Activated CD8-positive, alpha-beta memory T cell treated with anti-CD3 and anti-CD28 coated beads for 48 hours (primary cell): ENCODE measurements at places on chromosomes 3 and 15.

GRCh38 chr15:52717924-52718323 is 38.7 kb upstream of the ATOSA start:
- DNase-seq: no peak

DNA sequence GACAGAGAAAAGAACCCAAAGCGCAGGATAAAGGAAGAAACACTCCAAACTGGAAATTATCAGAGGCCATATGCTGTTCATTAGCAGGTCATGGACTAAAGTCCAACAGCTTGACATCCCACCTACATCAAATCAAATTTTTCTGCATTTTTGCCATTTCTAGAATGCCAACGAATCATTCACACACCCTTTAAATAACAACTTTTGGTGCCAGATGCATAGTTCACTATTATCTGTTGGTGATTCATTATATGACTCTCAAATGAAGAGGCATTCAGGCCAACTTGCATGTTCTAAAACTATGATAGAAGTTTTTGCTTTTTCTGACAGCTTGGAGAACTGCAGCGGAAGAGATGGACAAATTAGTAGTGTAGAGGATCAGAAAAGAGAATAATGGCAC is 529.8 kb upstream of the NAALADL2 start:
- no peak for DNase-seq

DNA sequence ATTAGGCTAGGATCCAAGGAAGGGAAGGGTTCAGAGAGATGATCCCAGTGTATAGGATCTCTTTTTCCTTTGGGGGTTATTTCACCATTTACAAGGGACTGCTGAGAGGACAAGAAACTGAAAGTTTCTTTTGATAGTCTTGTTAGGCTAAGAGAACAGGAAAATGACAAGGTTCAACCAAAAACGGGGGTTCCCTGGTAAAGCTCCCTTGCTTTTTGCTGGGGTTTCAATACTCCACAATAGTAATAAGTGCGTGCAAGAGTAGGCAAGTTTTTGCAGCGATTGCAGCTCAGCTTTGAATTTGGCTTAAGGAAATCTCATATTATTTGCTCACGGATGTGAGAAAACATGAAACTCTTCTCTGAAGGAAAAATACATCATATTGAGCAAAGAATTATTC is 18.8 kb upstream of the SUSD5 start:
- no peak for DNase-seq

DNA sequence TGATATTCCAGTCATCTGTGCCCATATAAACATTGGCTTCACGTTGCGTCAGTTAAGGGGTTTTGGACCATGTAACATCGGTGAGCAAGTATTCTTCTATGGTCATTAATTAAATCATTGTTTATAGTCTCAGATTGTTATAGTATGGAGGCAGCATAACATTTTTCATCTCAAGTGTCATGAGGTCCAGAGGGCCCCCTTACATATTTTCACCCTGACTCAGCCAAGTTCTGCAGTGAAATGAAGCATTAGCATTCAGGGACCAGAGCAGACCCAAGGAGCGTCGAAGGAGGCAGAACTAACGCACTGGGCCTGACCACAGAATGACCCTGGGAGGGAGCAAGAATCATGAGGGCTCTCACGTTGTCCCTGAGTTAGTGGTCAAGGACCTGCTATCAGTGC is 171.5 kb downstream of the LRTM1 start:
- no peak for DNase-seq

- DNase-seq: no peak
These were observed 107.6 kb downstream of the PIK3CB start for GRCh38 chr3:138726946-138727730.

DNA sequence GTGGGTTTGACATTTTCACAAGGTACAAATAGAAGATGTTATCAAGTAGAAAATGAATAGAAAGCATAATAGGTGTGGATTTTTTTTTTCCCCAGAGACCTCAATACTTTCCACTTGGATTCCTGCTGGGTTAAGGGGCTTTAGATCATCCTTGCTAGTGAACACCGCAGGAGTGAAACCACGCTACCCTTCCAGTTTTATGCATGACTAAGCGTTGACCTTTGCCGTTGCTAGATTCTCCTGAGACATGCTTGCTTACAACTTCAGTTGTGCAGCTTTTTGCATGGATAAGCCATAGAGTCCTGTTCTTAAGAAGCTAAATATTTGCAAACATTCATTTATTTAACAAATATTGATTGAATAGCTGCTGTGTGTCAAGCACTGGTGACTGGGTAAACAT is 299.7 kb upstream of the LMCD1 start:
- no peak for DNase-seq

- no peak for DNase-seq
These were observed 804 bp upstream of the BRPF1 start for GRCh38 chr3:9730657-9731205.
